Fibroblast of lung (primary cell): ENCODE measurements at places on chromosomes 1 and 21. TPM values are rescaled to one million over a fixed set of nuclear protein-coding genes. Genes with fewer than 3 reads are reported as not detected.

Gene MED8
- 56.2 and 69.2 TPM in 2 replicates for total RNA-seq

GRCh38 chr1:33342041-33342723 lies 21.3 kb upstream of the A3GALT2 start:
- H3K36me3 ChIP-seq: peaks cover 4% of the 10 kb centered on the region

DNA sequence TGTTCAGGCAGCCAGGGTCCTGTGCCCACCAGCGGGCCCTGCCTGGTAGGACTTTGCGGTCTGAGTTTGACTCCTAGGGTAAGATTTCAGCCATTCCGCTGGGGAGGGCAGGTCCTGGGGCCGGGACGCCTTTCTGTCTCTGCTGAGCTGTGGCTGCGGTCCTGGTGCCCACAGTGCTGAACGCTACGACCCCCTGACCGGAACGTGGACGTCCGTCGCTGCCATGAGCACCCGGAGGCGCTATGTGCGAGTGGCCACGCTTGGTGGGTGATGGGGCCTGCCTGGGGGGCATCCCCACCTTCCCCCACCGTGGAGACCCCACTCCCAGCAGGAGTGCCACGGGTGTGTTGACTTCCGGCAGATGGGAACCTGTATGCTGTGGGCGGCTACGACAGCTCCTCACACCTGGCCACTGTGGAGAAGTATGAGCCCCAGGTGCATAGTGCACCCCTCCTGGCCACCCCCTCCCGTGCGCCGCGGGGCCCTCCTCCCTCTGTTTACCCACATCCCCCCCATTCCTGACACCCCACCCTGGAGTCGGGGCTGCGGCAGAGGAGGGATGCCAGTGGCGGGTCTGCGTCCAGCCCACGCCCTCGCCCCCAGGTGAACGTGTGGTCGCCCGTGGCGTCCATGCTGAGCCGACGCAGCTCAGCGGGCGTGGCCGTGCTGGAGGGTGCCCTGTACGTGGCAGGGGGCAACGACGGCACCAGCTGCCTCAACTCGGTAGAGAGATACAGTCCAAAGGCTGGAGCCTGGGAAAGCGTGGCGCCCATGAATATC lies 2.3 kb upstream of the PLEKHN1 start:
- H3K27ac ChIP-seq: no peak overlapping the region
- H3K36me3 ChIP-seq: peaks cover 10% of the 10 kb centered on the region
- no peak for DNase-seq
- no peak overlapping the region for H3K4me3 ChIP-seq

GRCh38 chr1:200282497-200283122 lies 127.2 kb downstream of the ZNF281 start:
- H3K27me3 ChIP-seq: no peaks in the 10 kb centered on the region
- H3K36me3 ChIP-seq: no peaks in the 10 kb centered on the region
- no peaks in the 10 kb centered on the region for H3K4me1 ChIP-seq
- H3K4me3 ChIP-seq: no peak overlapping the region

DNA sequence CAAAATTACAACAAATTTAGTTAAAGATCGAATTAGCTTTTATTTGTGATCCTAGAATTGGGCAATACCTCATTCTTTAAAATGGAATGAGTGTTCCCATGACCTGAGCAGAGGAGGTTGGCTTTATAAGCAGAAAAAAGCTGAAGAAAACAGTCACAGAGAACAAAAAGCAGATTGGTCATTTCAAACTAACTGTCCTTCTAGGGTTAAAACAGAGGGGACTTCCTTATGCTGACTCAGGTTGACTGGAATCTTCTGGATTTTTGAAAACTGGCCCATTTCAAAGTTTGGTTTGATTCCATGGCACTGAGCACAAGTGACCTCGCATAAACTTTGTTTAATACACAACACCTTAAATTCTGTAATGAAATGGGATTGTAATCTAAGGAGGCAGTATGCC lies 17.6 kb downstream of the NFASC start:
- DNase-seq: no peak
- no peaks in the 10 kb centered on the region for H3K27me3 ChIP-seq
- no peaks in the 10 kb centered on the region for H3K4me1 ChIP-seq
- H3K36me3 ChIP-seq: no peaks in the 10 kb centered on the region
- H3K4me3 ChIP-seq: no peak overlapping the region
